ENCODE measurements at places on chromosomes 7 and 10.

- no peak for DNase-seq
These were observed 15.7 kb upstream of the ADRB1 start for GRCh38 chr10:114027951-114028350.

- DNase-seq: no peak
These were observed 3.3 kb upstream of the CYP51A1 start for GRCh38 chr7:92137557-92137956.

GRCh38 chr10:71435571-71436267, 39.0 kb downstream of the CDH23 start:
- no peak for DNase-seq

DNA sequence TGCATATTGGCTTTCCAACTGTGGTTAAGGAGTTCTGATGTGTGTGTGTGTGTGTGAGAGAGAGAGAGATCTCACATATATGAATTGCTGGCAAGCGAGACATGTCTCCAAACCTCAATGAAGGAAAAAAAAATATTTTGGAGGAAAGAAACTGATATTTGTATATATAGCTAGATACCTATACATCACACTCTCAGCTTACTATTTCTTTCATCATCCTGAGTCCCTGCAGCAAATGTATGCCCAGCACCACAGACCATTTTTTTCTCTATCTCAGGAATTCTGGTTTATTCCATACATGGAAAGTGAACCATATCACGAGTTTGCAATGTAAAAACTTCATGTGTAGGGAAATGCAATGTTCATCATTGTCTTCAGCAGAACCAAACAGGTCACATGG, 68.9 kb downstream of the MTERF1 start:
- no peak for DNase-seq

DNA sequence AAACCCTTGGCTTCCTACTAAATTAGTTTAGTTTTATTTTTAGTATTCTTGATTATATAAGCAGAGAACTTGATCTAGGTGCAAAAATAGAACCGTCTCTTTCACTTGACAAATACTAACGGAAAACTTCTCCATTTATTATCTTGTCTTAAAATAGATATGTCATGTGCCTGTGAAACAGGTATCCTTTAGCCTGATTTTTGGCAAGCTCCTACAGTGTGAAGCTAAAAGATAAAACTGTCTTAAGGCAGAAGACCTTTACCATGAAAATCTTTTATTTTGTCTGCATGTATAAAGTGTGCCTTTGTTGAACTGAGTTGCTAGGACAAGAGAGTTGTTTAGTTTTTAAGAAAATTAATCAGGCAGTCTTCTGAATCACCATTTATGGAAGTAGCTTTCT, 90.6 kb downstream of the CYP51A1 start:
- no peak for DNase-seq

DNA sequence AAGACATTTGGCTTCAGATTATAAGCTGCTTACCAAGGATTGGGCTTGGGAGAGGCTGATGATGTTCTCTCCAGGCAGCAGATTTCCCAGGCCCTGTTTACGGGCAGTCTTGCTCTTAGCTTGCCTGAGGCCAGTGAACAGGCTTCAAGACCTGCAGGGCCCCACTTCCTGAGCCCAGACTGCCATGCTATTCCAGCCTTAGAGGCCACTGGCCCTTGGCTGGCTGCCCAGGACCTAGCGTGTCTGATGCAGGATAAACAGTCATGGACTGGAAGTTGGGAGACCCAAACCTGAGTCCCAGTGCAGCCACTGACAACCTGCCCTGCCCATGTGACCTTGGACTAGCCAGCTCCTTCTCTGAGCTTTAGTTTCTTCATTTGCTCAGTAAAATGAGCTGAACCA, 2.9 kb downstream of the PRXL2A start:
- DNase-seq: no peak

- DNase-seq: no peak
These were observed 1197.7 kb upstream of the CELF2 start for GRCh38 chr10:9819756-9820494.

DNA sequence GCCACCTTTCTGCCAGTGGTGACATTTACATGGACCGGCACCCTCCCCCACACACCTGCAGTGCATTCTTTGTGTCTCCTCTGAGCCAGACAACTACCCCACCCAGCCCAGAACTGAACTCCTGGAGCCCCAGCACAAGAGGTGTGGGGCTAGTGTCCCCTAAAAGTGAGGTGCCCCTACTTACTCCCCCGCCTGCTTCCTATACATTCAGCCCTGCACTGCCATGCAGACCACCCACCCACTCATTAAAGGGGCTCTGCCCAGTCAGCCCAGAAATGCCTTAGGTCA, 1.9 kb downstream of the SAP25 start:
- no peak for DNase-seq

- no peak for DNase-seq
These were observed 49.4 kb downstream of the MRPL32 start for GRCh38 chr7:42981601-42982000.

GRCh38 chr7:40544871-40545303, 410.1 kb downstream of the SUGCT start:
- DNase-seq: no peak

- no peak for DNase-seq
These were observed 43.9 kb downstream of the SH3PXD2A start for GRCh38 chr10:103811463-103811862.

GRCh38 chr7:42227541-42227935, 9.5 kb downstream of the GLI3 start:
- DNase-seq: no peak

DNA sequence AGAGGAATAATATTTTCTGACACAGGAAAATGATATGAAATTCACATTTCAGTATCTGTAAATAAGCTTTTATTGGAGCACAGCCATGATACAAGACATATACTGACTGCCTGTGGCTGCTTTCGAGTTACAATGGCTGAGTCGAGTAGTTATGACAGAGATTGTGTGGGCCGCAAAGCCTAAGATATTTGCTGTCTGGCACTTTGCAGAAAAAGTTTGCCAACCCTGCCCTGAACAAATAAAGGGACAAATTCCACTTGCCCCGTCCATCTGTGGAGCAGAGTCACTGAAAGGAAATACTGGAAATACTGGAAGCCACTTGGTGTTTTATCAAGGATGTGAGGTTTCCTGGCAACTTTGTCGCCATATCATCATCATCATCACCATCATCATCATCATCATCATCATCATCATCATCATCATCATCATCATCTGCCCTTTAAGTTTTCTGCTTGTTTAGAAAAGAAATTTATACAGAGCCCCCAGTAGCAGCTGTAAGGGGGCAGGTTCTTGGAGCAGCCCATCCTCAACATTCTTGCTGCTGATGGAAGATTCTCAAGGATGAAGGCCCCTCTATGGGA, 85.8 kb downstream of the TCF7L2 start:
- DNase-seq: no peak

GRCh38 chr7:148761499-148762278, 63.0 kb downstream of the CUL1 start:
- no peak for DNase-seq
